ENCODE measurements at places on chromosomes 1 and 21. TPM values are rescaled to one million over a fixed set of nuclear protein-coding genes. Genes with fewer than 3 reads are reported as not detected.

Gene MASP2
- total RNA-seq, result 0.19 TPM

DNA sequence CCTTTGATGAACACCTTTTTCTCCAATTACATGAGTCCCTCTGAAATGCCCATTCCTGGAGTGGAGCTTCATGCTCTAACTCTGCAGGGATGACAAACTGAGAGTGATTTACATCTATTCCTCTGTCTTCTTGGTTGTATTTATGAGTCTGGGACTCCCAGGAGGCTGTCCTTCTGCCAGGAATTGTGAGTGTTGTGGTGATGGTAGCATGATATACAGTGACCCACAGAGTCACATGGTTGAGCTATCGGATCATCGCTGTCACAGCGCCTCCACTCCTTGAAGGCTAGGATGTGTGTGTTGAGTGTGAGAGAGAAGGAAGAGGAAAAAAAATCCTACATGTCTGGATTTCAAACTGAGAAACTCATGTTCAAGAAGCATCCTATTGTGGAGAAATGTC is 163.4 kb upstream of the CACNA1E start:
- DNase-seq, result no peak

Gene RXRG
- total RNA-seq, result not detected

- no peak for DNase-seq
Measured at GRCh38 chr1:202281316-202282024, 60.3 kb downstream of the UBE2T start.

Gene S1PR1
- 157 TPM for total RNA-seq

DNA sequence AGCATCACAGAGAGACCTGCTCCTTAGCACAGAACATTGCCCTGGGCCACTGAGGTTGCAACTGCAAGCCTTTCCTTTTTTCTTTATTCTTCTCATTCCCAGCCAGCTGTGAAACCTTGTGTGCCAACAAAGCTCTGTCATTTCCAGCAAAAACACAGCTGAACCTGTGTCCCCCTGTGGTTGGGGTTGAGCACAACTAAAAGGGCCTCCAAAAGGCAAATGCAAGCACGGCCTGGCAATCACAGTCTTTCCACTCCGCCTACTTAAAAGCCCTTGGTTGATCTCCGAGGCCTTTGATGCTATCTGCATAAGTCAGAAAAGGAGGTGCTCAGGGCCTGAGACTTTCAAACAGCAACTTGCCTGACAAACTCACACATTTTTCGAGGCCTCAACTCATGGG is 32.7 kb downstream of the SUSD4 start:
- no peak for DNase-seq

DNA sequence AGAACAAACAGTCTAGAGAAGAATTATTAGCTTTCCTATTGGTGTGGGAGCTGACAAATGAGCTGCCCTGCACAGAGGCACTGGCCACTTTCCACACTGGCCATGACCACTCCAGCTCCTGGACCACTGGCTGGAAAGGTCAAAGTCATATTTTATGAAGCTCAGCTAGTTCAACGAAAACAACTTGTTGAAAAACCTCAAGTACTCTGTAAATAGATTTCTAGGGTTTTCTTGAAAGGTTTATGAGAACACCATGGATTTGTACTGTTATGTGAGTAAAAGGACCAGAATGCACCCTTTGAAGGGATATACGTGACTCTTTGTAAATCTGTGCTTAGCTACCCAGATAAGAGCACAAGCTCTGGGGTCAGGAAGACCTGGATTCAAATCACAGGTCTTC is 54.5 kb upstream of the FGGY start:
- no peak for DNase-seq

Gene AMPD1
- total RNA-seq, result 0.17 TPM

DNA sequence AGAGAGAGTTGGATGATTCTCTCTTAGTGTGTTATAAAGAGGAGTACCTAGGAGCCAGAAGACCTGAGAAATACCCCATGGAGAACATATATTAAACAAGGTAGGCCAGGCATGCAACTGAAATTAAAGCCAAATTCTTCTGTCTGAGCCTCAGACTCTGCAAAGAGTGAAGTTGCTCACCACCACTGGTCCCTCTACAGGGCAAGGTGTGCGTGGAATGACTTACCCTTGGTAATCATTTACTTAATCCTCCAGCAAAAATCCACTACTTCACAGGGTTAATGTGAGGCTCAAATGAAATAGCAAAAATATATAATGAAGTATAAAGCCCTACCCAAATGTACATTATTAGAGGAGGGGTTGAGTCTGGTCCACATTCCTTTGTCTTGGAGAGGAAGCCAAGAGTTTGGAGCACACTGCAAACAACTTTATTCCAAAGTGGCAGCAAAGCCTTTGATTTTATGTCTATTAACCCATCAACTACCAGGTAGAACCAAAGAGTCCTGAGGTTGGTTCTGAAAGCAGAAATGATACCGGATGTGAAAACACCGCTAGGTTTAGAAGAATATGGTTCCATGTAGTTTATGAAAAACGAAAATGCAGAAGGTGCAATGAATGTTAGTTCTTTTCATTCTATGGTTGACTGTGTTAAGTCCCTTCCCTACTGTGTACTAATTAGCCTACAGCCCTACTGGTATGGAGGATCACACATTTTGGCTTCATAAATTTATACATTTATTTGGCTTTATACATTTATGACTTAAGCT is 8.5 kb downstream of the SSR2 start:
- DNase-seq, result no peak

Gene ALG14
- 3.4 TPM for total RNA-seq

DNA sequence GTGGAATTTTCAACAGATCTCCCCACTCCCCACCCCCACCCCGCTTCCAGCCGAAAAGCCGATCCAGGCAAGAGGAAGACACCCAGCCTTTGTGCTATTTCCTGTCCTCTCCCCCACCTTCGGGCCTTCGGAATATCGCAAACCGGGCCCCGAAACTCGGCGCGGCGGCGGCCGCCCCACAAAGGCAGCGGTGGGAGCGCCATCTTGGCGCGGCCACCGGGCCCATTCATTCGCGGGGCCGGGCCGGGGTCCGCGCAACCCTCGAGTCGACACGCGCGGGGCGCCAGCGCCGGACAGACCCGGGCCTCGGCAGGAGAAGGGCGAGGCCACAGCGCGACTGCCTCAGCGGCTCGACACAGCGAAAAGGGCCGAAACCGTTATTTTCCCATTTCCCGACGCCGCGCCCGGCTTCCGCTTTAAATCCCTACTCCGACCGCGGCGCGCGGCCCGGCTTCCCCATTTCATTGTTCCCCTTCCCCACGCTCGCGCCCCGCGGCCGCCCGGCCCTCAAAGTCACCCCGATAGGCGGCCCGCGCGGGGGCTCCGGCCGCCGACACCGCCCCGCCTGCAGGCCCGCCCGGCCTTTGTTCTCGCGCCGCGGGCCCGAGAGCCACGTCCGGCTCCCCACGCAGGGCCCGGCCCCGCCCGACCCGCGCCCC is 911 bp downstream of the GNB1 start:
- peak; percentile 53 for DNase-seq

GRCh38 chr1:43339584-43340232 is 2.1 kb downstream of the MPL start:
- no peak for DNase-seq

DNA sequence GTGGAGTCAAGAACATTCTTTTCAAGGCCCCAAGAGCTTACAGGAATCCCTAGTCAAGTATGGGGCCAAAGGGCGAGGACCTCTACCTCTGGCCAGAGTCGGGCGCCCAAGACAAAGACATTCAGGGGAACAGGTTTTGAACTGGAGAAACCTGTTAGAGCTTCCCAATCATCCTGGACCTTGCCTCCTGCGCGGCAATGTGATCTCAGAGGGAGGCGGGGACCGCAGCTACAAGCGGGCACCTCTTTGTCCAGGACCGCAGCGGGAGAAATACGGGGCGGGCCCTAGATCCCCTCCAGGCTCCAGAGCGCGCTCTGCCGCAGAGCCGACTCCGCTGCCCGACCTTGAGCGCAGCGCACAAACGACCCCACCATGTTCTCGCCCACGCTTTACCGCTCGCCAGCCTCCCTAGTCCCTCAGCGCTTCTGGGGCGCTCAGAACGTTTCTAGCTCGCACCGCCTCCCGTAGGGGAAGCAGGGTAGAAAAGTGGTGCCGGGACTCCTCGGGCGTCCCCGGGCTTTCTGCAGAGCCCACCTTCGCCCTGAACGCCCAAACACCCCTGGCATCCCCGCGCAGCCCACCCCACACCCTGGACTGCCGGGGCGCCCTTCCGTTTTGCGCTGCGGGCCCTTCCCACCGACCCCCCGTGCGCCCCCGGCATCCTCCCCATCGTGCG is 28.1 kb downstream of the RABIF start:
- DNase-seq, result peak; percentile 34

DNA sequence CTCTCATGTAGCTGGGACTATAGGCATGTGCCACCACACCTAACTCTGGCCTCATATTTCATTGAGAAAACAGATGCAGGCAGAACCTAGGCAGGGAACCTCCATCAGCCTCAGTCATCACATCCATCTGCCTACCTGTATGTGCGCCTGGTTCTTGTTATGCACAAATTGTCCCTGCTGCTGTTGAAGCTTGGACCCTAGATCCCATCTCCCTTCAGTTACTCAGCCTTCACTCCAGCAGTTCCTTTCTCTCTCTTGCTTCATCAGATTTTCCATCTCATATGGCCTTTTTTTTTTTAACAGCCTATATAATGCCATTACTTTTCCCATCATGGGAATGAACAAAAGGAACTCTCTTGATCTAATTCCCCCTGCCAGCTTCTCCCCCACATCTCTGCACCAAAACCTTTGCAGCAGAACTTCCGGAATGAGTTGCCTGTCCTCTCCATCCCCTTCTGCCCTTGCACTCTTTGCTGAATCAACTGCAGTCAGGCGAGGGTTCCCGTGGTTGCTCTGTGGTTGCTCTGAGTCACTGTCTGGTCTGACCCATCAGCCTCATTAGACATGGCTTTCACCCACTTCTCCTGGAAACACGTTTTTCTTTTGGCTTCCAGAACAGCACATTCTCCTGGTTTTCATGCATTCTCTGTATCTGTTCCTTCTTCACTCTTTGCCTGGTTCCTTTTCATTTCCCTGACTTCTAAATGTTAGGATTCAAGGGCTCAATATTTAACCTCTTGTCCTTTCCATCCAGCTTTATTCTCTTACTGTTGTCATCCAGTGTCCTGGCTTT is 41.5 kb downstream of the UBE4B start:
- peak; percentile 77 for DNase-seq

Gene ZNHIT6
- total RNA-seq, result 18.8 TPM

- peak; percentile 34 for DNase-seq
Measured at GRCh38 chr1:34781071-34781843, at the start of gene GJB3. Gene GJB3 (plus strand): TSS chr1:34781214. CDS start chr1:34784763, 3,549 bp downstream.

Gene SLAMF9
- not detected for total RNA-seq

- no peak for DNase-seq
Measured at GRCh38 chr1:151007853-151008243, 401 bp upstream of the PRUNE1 start.

Gene OR6N1
- total RNA-seq, result not detected

Gene DCDC2B
- total RNA-seq, result 0.21 TPM

Gene RHEX
- total RNA-seq, result not detected

Gene ZNF593OS
- not detected for total RNA-seq

Gene KLHDC7A
- not detected for total RNA-seq

Gene CELF3
- not detected for total RNA-seq

Gene SIPA1L2
- 3.3 TPM for total RNA-seq

GRCh38 chr1:181028196-181028595 is 5.5 kb upstream of the STX6 start:
- DNase-seq, result no peak

- DNase-seq, result no peak
Measured at GRCh38 chr21:36689324-36689723, 9.6 kb upstream of the SIM2 start.

DNA sequence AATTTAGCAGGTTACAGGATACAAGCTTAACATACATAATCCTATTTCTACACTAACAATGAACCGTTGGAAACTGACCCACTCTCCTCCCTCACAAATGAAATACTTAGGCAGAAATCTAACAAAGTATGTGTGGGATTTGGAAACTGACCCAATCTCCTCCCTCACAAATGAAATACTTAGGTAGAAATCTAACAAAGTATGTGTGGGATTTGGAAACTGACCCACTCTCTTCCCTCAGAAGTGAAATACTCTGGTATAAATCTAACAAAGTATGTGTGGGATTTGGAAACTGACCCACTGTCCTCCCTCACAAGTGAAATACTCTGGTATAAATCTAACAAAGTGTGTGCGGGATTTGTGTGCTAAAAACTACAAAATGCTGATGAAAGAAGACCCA is 60.3 kb downstream of the TRAF5 start:
- DNase-seq, result no peak

Gene ZMYND12
- 1.7 TPM for total RNA-seq

Measured in activated T-cell treated with anti-CD3 and anti-CD28 coated beads, Interleukin-2, amount 50 U/mL, for 72 hours (primary cell).